ENCODE measurements at places on chromosomes 1 and 21.

GRCh38 chr1:19390901-19391595, 78.9 kb downstream of the SLC66A1 start:
- peak; percentile 88 for DNase-seq

GRCh38 chr1:156767879-156768604, 707 bp downstream of the PRCC start:
- DNase-seq: peak; percentile 85

DNA sequence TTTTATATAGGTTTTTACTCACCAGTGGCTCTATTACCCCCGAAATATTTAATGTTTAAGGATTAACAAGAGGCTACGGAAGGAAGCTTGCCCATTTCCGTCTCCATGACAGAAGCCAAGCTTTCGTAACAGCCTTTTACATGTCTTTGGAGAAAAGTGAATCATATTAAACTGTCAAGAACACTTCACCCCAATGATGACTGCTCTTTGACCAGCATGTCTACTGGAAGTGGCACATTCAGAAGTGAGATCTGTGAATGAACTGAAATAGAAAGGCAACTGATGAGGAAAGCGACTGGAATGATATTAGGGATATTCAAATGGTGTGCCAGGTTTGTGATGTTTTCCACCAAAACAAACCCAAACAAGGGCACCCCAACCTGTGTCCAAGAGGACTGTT, 8.5 kb upstream of the PRDM15 start:
- no peak for DNase-seq

DNA sequence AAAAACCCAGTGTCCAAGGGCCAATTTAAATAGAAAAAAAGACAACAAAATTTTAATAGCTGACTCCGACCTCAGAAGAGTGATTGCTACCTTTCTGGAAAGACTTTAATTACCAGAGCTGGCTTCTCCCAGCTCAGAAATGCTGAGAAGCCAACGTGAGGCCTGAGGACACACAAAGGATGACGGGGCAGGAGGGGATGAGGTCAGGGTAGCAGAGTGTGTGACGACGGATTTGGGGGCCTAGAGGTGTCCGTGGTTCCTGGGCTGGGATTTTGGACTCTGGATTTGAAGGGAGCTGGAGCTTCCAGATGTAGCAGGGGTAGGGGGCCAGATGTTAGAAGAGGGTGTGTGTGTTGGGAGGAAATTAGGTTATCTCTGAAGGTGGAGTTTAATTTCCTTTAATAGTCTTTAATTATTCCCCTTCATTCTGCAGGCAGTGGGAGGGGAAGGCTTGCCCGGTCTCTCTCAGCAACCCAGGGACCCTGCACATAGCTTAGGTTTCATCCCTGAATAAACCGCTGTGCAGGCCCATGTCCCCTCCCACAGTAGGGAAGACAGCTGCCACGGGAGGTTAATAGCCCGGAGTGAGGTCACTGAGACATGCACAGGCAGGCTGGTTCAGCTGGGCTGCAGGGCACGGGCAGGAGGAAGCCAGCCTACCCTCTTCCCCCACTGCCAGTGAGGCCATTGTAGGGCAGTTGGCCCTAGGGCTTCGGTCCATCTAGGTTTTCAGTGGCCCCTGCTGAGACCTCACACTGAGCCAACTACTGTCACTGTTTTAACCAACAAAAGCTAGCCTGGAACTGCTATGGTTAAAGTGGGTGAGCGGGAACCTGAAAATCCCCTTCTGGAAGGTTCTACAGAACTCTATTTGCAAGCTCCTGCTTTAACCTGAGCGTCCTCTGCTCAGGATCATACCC, 3.8 kb upstream of the PADI3 start:
- no peak for DNase-seq

- no peak for DNase-seq
Measured at GRCh38 chr1:22114083-22115012, 28.5 kb downstream of the WNT4 start.

- no peak for DNase-seq
Measured at GRCh38 chr1:208951026-208951525, 632.4 kb upstream of the CAMK1G start.

DNA sequence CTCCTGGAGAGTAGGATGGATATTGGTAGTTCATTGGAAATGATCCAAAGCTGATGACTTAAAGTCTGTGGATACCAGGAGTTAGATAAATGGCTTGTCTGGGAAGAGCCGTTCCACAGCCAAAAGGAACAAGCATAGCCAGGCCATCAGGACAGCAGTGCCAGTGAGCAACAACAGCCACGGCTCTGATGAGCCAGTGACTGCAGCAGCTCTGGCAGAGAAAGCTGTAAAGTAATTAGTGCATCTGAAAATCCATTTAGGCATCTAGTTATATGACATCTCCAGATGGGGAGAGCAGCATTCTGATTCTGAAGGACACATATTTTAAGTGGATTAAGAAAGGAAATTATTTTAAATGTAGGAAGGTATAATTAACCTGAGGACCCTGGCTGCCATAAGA, 256.2 kb upstream of the PLXNA2 start:
- DNase-seq: peak; percentile 29

- DNase-seq: no peak
Measured at GRCh38 chr1:234271243-234271606, 102.0 kb upstream of the COA6 start.

GRCh38 chr1:86416343-86416742, 7.6 kb upstream of the CLCA2 start:
- DNase-seq: no peak

GRCh38 chr1:9004700-9005394, 21.4 kb downstream of the SLC2A7 start:
- DNase-seq: peak; percentile 97

DNA sequence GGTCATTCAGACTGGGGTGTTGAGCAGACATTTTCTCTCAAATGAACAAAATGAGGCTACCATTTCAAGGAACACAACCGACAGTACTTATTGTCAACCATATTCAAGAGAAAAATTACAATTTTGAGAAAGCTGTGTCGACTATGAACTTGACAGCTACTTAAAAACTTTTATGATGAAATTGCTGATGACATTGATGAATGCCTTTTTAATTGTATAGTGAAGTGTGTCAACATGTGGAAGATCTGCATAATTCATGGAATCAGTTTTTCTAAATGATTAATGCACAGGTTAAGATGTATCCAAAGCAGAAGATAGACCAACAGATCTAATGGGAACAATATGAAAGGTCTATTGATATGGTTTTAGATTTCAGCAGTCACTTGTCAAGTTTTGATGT, 34.6 kb upstream of the DARS2 start:
- DNase-seq: no peak

DNA sequence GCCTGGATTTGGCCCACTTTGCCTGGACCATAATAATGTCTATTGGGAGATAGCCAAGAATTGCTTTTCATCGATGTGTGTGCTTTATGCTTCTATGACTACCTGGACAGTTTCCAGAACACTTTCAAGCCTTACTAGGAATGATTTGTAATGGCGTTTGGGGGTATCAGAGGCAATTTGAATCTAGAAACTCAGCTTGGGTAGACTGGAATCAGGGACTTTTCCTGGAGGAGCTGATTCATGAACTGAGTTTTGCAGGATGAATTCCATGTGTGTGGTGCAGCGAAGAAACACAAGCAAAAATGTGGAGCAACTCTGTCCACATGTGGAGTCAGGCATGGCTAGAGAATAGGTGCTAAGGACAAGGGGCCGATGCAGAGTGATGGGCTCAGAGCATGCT, 11.9 kb upstream of the TMEM61 start:
- DNase-seq: no peak

DNA sequence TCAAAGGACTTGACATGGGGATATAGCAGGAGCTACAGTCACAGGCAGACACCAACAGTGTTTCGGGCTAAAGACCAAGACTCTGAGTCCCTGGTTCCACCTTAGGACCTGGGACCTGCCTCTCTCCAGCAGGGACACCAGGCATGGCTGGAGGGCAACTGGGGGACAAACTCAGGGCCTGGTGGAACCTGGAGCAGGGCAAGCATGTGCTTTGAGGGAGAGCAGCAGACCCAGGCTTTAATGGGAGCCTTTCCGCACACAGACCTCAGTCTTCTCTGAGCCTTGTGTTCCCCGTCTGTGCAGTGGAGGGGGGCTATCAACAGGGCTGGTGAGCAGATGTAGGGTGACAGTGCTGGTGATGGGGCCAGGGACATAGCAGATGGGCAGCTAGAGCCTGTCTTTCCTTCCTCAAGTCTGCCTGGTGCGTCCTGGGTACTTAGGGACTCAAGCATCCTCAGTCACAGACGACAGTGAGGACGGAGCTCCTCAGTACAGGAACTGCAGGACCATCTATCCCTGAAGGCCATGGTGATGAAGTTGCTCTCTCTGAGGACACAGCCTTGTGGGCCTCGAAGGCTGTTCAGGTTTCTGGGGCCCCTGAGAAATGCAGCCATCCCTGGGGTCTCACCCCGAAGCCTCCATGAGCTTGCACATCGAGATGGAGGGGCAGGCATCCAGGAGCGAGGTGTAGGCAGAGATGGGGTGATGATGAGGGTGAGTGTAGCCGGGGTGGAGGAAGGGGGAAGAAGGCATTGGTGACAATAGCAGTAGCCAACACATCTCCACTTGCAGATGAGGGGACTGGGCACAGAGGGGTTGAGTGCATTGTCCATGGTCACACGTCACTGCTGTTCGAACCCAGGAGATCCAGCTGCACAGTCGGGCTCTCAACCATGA, 593.4 kb downstream of the PTPRU start:
- no peak for DNase-seq

- no peak for DNase-seq
Measured at GRCh38 chr1:228072658-228073043, 9.9 kb upstream of the ARF1 start.

DNA sequence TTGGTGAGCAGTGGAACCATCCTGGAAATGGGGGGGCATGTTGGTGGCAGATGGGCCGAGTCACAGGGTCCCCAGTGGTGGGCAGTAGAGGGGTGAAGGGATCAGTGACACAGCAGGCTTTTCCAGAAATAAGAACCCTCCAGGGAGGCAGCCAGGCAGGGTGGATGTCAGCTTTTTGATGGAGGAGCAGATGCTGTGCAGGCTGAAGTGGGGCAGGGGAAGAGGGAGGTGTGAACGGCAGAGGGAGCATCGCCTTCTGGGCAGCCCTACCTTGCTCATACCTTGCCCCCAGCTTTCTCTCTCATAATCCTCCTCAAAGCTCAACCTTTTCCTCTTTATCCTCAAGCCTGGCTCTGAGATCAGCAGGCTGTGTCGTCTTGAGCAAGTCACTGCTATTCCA, 131.8 kb upstream of the IPO9 start:
- DNase-seq: no peak

DNA sequence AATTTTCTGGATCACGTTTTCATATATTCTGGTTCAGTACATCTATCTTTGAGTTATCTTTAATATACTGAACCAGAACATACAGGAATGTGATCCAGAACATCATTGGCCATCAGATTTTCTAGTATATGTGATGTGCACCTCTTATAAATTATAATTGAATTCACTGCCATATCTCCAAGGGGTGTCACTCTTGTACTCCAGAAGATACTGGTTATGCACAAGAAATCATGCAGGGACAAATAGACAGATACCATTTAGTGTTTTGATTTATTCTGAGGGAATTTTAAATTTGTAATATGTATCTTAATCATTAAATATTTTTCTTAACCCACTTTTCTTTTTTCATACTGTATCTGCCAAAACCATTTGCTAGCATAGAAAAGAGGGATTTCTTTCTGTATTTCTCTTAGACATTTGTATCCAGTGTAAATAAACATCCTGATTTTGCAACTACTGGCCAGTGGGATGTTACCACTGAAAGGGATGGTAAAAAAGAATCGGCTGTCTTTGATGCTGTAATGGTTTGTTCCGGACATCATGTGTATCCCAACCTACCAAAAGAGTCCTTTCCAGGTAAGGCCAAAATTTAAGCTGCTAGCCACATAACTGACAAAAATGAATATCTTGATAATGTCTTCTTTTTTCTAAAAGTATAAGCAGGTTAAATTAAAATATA, 16.7 kb downstream of the FMO3 start:
- no peak for DNase-seq

- DNase-seq: no peak
Measured at GRCh38 chr1:61742620-61743430, 545 bp downstream of the PATJ start.

- no peak for DNase-seq
Measured at GRCh38 chr21:21845901-21846300, 847.7 kb downstream of the NCAM2 start.

- no peak for DNase-seq
Measured at GRCh38 chr1:219527994-219528393, 84.9 kb downstream of the ZC3H11B start.

- DNase-seq: no peak
Measured at GRCh38 chr1:67224856-67225255, 58.6 kb downstream of the IL23R start.

GRCh38 chr1:29633771-29634170, 397.4 kb downstream of the PTPRU start:
- DNase-seq: no peak

DNA sequence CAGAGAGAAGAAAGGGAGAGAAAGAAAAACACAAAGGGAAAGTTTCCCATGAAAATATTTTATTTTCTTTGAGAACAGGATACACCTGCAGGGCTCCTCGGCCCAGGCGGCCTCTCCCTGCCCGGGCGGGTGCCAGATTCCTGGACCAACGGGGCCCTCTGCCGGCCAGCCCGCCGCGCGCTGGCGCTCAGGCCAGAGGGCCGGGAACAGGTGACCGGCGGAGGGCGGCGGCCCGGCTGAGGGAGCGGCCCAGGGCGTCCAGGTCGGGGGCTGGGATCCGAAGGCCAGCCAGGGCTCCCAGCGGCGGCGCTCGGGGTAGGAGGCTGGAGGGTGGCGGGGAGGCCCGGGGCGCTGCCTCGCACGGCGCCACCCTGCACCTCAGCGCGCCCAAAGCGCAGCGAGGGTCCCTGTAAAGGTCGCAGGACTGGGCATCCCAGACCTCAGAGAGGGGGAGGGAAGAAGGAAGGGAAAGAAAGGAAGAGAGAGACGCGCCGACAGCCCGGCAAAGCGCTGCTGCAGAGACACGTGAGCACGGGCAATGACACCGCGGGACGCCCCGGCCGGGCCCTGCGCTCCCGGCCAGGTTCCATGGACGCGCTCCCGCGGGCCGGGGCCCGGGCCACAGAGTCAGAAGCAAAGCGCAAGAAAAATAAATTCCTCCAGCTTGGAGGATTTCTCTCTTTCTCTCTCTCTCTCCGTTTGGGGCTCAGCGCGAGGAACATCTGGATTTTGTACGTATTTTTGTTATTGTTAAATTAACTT, 927 bp downstream of the WNT9A start:
- DNase-seq: peak; percentile 87

GRCh38 chr1:54816951-54817350, 15.8 kb upstream of the TTC22 start:
- no peak for DNase-seq

DNA sequence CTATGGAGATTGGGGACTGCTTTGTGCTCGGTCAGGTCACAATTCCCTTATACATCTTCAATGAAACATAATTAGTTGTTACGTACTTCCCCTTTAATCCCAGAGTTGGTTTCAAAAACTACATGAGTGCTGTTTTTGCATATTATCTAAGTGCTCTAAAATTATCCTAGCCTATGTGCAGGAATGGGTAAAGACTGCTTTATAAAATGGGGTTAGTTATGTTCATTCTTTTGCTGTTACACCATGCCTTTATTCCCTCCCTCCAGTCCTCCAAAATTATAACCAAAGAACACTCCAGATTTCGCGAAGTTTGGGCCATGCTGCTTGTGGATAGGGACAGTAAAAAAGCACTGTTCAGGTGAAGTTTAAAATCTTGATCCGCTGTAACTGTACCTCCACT, 173.9 kb upstream of the SNX7 start:
- DNase-seq: no peak

Measured in activated CD4-positive, alpha-beta T cell treated with anti-CD3 and anti-CD28 coated beads, Interleukin-2, amount 10 ng/mL, durations not matched to agents 24 days and 14 days (primary cell).